Daoy (cell line): ENCODE measurements at places on chromosomes 1 and 21.
A peak's percentile ranks its signal among the peaks of the same experiment; 100 is the strongest.

GRCh38 chr21:26238646-26239045 lies 68.1 kb upstream of the APP start:
- no peak for DNase-seq

DNA sequence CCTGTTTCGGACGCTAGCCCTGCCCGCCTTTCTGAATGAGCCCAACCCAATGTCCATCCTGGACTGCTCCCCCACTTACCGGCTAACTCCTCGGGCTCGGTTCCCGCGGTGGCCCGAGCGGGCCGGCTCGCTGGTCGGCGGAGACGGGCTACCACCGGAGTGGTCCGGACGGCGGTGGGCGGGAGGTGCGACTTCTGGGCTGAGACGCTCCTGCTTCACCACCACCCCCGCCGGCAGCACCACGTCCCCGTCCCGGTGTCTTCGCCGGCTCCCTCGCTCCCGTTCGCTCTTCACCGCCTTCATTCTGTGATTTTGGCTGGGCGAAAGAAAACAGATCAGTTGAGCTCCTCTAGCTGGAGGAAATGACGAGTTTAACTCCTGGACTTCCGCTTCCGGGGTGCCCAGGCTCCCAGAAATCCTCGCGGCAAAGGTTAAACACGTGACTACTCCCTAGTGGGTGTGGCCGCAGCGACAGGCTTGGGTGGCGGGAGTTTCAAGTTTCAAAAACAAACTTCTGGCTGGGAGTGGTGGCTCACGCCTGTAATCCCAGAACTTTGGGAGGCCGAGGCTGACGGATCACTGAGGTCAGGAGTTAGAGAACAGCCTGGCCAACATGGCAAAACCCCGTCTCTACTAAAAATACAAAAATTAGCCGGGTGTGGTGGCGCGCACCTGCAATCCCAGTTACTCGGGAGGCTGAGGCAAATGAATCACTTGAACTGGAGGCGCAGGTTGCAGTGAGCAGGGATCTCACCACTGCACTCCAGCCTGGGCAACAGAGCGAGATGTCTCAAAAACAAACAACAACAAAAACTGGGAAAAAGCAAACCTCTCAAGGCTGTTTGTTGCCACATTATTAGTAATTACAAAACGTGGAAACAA lies at the start of gene SNIP1:
Gene SNIP1 (minus strand): TSS at position 367 of the 882 bp plus-strand sequence. CDS start 64 bp downstream, at position 303.
- peak; percentile 91 for DNase-seq

DNA sequence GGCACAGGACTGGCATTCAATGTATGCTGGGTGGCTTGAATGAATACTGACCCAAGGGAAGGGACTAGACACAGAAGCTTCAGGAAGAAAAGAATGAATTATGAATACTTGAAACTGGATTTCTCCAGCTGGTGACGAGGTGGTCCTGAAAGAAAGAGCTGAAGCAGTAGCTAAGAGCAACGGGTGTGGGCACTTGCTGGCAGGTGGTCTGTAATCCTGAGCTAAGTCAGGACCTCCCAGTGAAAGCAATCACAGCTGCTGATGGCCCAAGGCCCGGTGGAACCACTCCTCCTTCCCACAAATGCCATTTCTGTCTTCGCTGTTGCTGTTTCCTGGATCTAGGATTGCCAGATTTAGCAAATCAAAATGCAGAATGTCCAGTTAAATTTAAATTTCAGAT lies 47.0 kb downstream of the NEK2 start:
- no peak for DNase-seq

GRCh38 chr1:24541711-24542346 lies 14.1 kb upstream of the NCMAP start:
- DNase-seq = peak; percentile 27

DNA sequence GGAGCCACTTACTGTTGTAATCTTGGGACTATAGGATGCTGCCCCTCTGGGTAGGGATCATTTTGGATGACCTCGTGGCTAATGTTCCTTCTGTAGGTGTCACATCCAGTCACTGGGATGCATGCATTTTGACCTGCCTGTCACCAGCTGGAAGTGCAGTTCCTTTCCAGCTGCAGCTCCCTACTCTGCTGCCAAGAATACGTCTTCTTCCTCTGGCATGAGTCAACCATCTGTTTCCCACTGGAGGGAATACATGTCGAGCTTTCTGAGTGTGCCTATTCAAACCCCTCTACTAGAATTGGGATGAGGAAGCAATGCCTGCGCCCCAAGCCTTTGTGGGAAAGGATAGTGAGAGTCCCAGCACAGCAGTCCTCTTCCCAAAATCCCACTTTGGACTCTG lies 415.5 kb upstream of the ADAMTS5 start:
- DNase-seq = no peak

- no peak for DNase-seq
These were observed at the start of gene L1TD1 for GRCh38 chr1:62194651-62195544. L1TD1 (plus strand) TSS chr1:62194849; CDS start chr1:62206629, 11,780 bp downstream.

DNA sequence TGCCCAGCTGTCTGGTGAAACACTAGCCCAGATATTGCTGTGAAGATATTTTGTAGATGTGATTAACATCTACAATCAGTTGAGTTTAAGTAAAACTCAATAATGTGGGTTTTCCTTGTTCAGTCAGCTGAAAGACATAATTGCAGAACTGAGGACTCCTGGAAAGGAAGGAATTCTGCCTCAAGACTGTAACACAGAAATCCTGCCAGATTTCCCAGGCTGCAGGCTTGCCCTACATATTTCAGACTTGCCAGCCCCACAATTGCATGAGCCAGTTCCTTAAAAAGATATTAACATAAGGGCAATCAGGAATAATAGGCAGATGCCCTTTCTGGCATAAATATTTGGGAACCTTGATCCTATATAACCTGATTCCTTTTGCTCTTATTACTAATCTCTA lies 14.2 kb upstream of the NIBAN1 start:
- DNase-seq = no peak

DNA sequence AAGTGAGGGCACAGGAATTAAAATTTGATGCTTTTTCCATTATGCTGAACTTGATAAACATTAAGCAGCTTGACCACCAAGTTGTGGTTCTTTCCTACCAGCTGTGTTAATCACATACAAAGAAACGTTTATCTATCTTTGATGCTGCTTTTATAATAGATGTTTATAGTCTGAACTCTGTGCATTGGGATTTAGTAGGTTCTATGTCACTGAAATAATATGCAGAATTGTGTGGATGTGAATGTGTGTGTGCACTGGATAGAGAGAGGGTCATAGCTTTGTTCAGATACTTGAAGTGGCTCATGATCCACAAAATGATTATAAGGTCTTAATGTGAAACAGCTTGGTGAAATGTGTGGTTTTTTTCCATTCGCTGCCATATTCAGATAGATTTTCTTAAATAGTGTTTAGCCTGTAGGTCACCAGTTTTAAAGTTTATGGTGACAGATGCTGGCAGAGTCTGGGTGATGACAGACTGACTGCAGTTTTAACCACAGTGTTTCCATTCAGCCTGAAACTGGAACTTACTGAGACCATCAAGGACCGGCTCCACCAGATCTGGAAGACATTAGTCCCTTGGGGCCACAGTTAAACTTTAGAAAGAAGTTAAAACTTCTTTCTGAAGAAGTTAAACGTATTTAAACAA lies 10.2 kb downstream of the DDI2 start:
- DNase-seq = no peak

GRCh38 chr1:15965228-15965767 lies 10.6 kb downstream of the ZBTB17 start:
- DNase-seq = no peak

GRCh38 chr1:98402860-98403259 lies 258.7 kb upstream of the SNX7 start:
- no peak for DNase-seq

DNA sequence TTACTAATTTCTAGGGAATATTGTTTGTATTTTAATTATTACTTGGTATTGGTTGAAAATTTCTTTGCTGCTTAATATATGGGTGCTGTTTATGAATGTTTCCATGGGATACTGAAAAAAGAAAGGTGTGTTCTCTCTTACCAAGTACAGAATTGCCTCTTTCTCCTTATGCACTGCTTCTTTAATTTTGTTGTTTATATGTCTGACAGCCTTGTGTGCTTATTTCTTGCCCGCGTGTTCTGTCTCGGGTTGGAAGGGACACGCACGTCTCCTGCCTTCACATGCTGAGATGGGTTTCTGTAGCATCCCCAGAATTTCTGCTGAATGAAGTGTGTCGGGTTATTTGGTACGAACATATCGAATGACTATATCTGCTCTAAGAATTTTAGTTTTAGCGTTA lies 51.1 kb downstream of the AGPAT3 start:
- no peak for DNase-seq

- DNase-seq = no peak
These were observed 25.2 kb downstream of the EXOC8 start for GRCh38 chr1:231312432-231312788.

GRCh38 chr1:61313906-61314422 lies 231.6 kb downstream of the NFIA start:
- DNase-seq = no peak

DNA sequence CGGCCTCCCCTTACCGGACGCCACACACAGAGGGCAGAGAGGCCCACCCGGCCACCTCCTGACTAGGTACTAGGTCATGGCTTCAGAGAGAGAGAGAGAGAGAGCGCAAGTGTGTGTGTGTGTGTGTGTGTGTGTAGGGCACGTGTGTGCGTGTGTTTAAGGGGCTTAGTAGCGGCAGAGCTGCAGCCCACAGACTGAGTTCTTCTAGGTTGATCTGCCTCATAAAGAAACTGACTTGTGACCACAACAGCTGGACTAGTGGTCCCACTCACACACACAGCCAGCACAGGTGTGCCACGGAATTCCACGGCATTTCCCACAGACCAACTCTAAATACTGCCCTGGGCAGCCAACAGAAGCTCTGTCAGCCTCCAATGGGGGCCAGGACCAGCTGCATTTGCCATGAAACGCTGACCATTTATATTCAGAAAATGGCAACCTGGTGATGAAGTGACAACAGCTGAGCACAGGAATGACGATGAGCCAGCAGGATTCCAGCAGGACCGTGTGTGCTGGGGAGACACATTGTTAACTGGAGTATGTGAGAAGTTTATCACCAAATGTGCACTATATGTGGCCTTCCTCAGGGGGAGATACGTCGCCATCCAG lies 38.8 kb upstream of the GPR153 start:
- DNase-seq = no peak

GRCh38 chr1:193060938-193061337 lies 1.5 kb downstream of the RO60 start:
- no peak for DNase-seq

- no peak for DNase-seq
These were observed 70.5 kb upstream of the CSF1 start for GRCh38 chr1:109840011-109840629.

DNA sequence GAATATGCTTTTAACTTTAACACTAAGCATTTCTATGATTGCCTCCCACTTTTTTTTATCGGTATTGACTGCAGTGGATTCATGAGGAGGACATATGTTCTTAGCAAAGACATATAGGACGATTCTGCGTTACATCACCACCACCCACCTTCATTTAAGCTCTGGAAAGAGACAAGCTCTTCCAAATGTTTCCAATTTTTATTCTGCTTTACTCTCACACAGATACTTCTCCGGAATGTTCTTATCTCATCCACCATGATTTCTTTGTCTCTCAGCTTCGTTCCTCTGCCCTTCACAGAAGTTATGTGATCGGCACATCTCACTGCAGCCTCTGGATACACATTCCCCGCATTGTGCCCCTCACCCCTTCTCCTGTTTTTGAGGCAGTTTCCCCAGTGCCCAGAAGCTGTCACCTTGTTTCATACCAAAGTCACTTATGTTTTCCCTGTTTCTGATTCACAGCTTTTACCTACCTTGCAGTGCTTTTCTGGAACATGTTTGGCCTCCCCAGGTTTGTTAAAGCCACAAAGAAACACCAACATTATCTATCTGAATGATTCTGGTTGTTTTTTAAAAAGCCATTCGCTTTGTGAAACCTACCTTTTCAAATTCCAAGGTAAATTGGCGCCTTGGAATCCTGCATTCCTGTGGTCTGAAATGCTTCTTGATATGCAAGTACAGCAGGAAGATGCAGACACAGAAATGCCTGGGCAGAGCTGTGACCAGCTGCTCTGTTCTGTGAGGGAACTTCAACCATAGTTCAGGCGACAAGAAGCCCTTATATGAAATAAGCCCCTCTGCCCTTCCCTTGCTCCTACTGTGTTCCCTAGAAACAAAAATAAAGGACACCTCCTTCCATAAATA lies 1020.2 kb downstream of the TTLL7 start:
- DNase-seq = no peak

DNA sequence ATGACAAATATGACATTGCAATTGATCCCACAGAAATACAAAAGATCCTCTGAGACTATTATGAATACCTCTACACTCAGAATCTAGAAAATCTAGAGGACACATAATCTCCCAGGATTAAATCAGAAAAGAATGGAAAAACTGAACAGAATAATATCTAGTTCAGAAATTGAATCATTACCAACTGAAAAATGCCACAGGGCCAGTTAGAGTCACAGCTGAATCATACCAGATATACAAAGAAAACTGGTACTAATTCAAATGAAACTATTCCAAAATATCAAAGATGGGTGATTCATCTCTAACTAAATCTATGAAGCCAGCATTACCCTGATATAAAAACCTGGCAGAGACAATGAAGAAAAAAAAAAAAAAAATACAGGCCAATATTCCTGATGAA lies 149.3 kb downstream of the BRINP3 start:
- no peak for DNase-seq

DNA sequence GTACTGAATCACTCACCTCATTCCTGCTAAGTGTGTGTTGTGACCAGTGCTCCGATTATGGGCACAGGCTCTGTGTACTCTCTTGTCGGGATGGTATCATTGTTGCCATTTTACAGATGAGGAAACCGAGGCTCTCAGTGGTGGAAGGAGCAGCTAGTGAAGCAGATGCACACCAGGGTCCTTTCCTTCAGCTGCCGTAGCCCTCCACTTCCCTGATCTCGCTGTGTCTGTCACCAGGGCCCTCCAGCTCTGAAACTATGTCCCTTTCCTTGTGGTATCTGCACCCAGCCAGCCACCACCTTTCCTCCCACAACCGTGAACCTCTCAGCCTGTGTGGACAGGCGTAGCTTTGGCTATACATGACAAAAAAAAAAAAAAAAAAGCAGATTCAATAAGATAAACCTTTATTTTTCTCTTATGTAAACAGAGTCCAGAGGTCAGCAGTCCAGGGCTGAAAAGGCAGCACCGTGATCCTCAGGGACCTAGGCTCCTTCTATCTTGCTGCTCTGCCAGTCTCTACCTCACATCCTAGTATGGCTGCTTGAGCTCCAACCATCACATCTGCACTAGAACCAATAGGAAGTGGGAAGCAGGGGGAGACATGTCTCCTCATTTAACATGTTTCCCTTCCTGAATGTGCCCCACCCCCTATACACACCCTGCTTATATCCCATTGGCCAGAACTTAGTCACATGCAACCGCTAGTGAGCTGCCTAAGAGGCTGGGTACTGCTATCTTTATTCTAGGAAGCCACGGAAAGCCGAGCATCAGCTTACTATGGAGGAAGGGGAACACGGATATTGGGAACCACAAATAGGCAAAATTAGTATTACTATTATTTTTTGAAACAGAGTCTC lies 44.3 kb downstream of the TMEM51 start:
- no peak for DNase-seq

GRCh38 chr1:84724128-84724860 lies 34.0 kb upstream of the SSX2IP start:
- peak; percentile 68 for DNase-seq

DNA sequence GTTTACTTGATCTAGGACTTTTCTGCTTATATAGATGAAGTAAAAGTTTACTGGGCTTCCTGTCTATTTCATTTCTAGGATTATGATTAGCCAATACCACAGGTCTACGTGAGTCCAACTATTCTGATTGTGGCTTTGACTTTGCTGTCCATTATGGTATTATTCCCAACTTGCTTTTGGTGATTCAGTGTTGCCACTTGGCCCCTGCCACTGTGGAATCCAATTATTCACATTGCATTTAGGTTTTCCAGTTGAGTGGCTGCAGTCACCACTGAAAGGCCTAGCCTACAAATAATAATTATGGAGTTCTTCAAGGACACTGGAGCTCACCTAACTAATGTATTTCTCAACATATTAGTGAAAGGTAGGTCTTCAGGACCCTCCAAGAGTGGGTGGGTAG lies 574.3 kb upstream of the USP24 start:
- DNase-seq = no peak
